Smooth muscle cell of bladder (primary cell): ENCODE measurements at places on chromosomes 3 and 15. TPM values are rescaled to one million over a fixed set of nuclear protein-coding genes. Genes with fewer than 3 reads are reported as not detected.

DCBLD2 gene
- total RNA-seq = 78.8 and 126 TPM in 2 replicates

ITGA11 gene
- total RNA-seq = 28.6 and 55.0 TPM in 2 replicates

XPC gene
- 51.5 and 59.4 TPM in 2 replicates for total RNA-seq

KLHL6 gene
- total RNA-seq = under 0.01 TPM in 2 replicates

TERC gene
- total RNA-seq = 37.7 and 59.6 TPM in 2 replicates
